Suppressor macrophage treated with lipopolysaccharide for 1 hour (primary cell): ENCODE measurements at places on chromosomes 6 and 20.

DNA sequence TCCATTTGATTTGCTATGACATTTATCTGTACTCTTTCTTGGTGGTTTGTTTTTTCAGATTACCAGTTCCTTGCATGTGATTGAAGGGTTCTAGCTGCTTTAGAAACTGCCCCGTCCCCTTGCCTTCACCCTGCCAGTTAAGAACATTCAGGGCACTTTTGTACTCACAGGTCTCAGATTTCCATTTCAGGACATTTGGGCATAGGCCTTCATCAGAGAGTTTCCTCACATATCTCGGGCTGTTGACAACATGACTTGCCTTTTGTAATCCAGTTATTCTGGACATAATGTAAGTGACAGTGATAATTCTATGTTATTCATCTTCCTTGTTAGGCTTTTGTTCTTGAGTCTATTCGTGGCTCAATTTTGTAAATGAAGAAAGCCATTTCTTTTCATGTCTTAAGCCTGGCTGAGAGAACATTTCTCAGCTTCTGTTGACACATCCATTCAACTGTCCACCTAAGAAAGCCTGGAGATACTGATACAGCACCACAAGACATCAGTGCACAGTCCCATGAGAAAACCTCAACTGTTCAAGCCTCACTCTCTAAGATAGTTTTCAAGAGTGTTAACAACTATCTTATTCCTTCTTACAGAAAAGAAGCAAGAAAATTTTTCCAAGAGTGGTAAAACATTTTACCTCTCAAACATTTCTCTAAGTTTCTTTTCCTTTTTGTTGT lies 209.3 kb upstream of the SGK1 start:
- DNase-seq, result no peak

DNA sequence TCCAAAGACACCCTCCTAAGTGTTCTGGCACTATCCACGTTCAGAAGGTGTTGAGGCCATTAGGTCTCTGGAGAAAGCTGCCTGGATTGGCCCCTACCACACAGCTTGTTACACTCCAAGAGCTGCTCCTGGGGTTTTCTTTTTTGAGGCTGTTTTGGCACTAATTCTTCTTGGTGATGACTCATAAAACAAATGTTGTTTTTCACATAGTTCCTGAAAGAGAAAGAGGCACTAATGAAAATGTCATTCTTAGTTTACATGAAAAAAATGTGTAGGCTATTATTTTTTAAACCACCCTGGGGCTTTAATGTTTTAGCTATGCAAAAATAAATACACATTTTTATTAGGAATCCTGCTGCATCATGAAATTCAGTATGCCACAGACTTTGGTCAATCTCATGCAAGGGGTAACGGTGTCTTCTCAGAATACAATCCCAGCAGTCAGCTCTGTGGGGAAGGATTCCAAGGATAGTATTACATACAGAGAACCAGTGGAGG lies 38.1 kb downstream of the TBPL1 start:
- DNase-seq, result no peak

DNA sequence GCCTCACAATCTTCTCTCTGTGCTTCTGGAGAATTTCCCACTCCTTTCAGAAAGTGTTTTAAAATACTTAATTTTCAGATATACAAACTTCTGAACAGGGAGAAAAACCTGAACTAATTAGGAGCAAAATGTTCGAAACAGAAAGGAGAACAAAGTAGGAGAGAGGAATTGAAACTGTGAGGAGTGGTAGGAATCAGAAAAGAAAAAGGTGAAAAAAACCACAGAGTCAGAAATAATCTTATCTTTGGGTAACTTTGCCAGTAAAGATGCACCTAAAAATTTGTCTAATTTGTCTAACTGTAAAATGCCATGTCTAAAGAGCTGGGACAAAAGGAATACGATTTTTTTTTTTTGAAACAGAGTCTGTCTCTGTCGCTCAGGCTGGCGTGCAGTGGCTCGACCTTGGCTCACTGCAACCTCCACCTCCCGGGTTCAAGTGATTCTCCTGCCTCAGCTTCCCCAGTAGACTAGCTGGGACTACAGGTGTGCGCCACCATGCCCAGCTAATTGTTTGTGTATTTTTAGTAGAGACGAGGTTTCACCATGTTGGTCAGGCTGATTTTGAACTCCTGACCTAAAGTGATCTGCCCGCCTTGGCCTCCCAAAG lies 4.7 kb upstream of the RIPOR2 start:
- peak; percentile 36 for DNase-seq

DNA sequence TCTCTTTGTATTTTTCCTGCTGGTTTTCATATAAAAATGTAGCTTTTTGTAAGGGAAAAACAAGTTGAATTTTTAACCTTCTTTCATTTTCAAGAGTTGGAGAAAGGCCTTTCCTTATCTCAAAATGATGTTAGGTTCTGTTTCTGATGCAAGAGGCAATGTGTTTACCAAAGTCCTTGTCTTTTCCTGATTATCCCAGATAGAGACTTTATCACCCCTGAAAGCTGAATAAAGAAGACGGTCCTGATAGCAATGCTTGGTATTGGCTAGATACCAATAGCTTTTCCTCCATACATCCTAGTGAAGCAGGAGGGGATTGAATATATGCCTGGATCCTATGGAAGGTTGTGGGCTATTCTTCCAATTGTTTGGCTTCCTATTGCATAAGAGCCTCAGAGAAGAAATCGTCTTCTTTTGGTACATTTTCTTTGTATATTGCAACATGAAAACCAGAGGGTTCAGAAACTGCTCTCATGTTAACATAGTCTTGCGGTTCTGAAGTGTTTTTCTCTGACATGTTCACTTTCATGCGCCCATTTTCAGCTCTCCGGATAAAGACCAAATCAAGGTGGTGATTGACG lies 5.5 kb downstream of the PNLDC1 start:
- DNase-seq, result no peak

GRCh38 chr6:6891949-6892461 lies 215.8 kb upstream of the RREB1 start:
- DNase-seq, result no peak

GRCh38 chr6:106546261-106546690 lies 83.0 kb downstream of the RTN4IP1 start:
- no peak for DNase-seq

DNA sequence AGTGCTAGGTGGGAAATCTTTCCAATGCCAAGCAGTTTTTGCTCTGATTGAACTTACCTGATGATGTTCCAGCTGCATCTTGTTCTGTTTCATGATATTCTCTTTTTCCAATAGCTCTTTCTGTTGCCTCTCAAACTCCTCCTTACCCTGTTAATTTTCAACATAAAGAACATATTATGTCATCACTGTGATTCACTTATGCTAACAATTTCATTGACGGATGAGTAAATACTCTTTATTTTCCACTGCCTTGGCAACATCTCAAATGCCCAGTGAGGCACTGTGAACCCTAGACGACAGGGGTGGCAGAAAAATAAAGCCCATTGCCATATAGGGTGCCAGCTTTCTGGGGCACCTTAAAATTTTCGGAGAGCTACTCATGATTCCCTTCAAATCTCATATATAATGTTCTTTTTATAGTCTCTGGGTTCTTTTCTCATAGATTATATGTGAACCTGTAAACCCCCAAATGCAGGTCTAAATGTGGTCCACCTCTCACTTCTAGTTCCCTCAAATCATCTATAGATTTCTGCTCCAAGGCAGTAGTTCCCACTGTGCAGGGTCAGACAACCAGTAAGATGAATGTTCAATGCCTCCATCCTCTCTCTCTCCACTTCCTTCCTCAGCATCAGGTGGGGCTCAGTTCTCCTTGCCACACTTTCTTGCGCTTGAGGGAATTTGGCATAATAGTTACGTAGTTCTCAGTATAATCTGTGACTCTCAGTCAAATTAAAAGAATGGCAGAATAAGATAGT lies 44.1 kb downstream of the NEDD9 start:
- no peak for DNase-seq

DNA sequence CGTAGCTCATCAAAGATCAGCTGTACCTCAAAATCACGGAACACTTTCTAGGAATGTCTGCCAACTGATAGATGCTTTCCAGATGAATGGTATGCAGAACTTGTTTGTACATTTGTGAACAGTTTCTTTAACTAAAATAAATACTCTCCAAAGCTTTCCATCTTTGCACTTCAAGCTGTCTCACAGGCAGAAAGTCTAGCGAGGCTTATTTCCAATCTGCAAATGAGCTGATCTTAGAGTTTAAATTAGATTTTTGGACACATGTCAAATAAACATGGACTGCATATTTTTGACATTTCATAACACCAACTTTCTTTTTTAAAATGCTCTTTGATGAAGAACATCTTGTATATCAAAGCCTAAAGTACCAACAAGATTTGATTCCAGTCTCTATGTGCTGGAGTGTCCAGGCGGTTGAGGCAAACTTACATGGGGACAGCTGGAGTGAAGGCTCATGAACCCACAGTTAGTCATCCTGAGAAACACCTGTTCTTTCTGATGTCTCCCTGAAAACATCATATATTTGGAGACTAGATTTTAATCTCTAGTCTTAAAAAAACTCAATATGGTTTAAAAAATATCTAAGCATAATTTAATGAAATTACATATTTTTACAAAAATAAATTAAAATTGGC lies 268.6 kb upstream of the AGPAT4 start:
- no peak for DNase-seq

- peak; percentile 15 for DNase-seq
Measured at GRCh38 chr6:50655848-50656453, 57.4 kb upstream of the TFAP2D start.

- DNase-seq, result no peak
Measured at GRCh38 chr6:15038013-15038791, 207.7 kb upstream of the JARID2 start.

DNA sequence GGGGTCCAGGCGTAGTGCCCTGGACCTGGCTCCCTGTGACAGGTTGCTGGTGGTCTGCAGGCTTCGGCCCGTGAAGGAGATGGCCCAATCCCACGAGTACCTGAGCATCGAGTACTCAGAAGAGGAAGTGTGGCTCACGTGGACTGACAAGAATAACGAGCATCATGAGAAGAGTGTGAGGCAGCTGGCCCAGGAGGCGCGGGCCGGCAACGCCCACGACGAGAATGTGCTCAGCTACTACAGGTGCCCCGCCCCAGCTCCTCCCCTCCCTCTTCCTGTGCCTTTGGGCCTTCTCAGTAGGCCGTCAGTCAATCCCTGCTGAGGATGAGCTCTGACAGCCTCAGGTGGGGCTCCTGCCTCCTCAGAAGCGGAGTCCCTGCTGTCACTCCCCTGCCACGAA lies 42.6 kb downstream of the UQCC2 start:
- no peak for DNase-seq

- no peak for DNase-seq
Measured at GRCh38 chr20:53165452-53165851, 193.3 kb downstream of the TSHZ2 start.

GRCh38 chr6:89580997-89581666 lies 57.4 kb downstream of the LYRM2 start:
- no peak for DNase-seq

GRCh38 chr6:36682328-36683144 lies 4.0 kb downstream of the CDKN1A start:
- peak; percentile 79 for DNase-seq

GRCh38 chr20:16061351-16061750 lies 511.9 kb downstream of the KIF16B start:
- no peak for DNase-seq

DNA sequence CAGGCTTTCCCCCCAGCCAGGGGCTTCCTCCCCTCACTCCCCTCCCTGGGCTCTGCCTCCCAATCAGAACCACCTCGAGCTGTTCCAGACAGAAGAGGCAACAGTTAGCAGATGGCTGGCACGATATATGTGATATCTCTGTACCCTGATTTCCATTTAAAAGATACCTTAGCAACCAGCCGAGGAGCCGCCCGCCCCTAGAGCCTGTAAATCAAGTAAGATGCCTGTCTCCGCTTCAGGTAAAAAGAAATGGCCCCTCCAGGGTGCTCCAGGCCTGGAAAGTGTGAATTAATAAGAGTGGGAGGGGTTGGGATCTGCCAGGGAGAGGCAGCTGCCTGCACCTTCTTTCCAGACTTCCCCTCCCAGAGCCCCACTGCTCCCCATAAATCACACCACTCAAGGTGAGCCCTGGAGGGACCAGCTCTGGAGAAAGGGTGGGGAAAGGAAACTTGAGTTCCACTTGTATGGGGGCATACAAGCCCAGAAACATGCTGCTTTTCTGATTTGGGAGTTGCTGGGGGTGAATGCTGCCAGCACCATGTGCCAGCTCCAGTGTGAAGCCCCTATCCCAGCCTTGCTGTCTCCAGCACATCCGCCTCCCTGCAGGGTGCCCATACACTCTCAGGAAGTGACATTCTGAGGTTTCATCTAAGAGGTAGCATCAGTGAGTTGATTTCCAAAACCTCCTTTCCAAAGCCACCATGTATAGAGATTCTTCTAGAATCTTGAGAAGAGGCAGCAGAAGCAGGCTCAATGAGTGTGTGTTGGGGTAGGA lies 148.0 kb downstream of the LRFN2 start:
- DNase-seq, result no peak

DNA sequence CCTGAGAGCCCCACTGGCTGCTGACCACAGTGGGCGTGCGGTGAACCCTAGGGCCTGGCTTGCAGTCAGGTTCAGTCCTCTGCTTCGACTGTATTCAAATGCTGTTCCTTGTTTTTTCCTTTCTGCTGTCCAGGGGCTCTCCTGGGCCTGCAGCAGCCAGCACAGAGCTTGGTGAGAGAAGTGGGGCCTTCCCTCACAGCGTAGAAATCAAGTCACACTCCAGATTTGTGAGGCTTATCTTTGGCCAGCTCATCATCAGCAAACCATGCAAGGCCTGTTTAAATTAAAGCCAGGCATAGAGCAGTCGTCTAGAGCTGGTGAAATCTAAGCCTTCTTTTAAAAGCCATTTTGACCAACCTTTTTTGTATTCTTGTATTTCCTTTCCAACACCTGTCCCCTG lies 8.4 kb downstream of the FAM120B start:
- no peak for DNase-seq

- DNase-seq, result no peak
Measured at GRCh38 chr6:32920715-32921114, 20.1 kb downstream of the HLA-DMB start.

- DNase-seq, result no peak
Measured at GRCh38 chr20:3734111-3734843, 1.8 kb downstream of the HSPA12B start.

DNA sequence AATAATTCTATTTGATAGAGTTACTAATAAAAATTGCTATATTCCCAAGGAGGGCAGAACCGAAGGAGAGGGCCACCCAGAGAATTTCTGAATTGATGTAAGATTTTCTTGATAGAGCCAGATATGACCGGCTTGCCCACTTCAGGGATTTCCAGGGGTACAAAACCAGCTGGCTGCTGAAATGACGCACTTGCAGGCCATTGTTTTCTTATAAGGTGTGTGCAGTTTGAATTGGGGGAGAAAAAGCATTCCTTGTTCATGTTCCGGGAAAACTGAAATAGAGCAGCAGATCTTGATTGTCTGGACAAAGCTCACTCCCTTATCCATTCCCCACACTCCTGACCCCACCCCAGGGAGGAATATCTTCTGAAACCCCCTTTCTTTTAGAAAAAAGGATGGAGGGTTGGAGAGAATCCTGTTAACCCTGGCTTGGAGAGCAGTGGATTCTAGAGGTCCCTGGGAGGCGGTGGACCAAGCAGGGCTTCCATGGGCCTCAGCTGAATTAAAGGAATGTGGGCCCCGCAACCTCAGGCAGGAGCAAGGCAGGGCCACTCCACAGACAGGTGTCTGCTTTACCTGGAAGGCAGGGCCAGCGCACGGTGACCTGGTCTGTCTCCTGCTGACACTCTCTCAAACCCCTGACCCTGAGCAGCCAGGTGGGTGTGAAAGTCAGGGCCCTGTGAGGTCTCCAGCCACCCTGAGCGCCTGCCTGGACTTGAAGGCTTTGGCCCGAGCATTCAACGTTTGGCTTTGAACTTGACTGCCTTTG lies 96.4 kb downstream of the TMEM170B start:
- DNase-seq, result no peak

GRCh38 chr20:52425701-52426100 lies 234.1 kb upstream of the ZFP64 start:
- no peak for DNase-seq

- DNase-seq, result peak; percentile 38
Measured at GRCh38 chr6:81762606-81763005, 10.1 kb upstream of the TENT5A start.
